Neural crest cell (in vitro differentiated cells): ENCODE measurements at places on chromosomes 4 and X. TPM values are rescaled to one million over a fixed set of nuclear protein-coding genes. Genes with fewer than 3 reads are reported as not detected.

Gene ANKRD17
- 87.9 and 91.3 TPM in 2 replicates for total RNA-seq

Gene TSC22D3
- 22.3 and 23.2 TPM in 2 replicates for total RNA-seq

Gene PDCL2
- total RNA-seq = not detected in 2 replicates

Gene PHKA1
- 10.1 and 10.2 TPM in 2 replicates for total RNA-seq

Gene FDCSP
- not detected in 2 replicates for total RNA-seq

Gene FAM47A
- total RNA-seq = not detected in 2 replicates

DNA sequence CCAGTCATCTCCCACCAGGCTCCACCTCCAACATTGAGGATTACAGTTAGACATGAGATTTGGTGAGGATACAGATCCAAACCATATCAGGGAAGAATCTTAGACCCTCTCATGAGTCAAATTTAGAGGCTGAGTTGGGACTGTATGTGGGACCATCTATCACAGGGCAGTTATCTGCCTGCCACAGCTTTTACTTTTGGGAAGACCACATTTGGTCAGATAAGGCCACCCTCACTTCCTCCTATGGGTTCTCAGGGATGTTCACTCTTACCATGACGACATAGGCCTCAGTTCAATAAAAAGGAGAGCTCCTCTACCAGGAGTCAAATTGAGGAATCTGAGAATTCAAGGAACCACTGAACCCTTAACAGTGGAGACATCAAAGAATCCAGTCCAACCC lies 2.1 kb downstream of the MAGEB2 start:
- no peaks in the 10 kb centered on the region for H3K4me1 ChIP-seq
- H3K27ac ChIP-seq = no peak overlapping the region
- no peaks in the 10 kb centered on the region for H3K36me3 ChIP-seq

GRCh38 chr4:80231180-80231579 lies 33.9 kb downstream of the PRDM8 start:
- DNase-seq = no peak
- H3K36me3 ChIP-seq = no peaks in the 10 kb centered on the region
- no peaks in the 10 kb centered on the region for H3K4me1 ChIP-seq
- no peak overlapping the region for H3K27ac ChIP-seq
- no peak overlapping the region for H3K4me3 ChIP-seq
- peaks cover 75% of the 10 kb centered on the region for H3K27me3 ChIP-seq

GRCh38 chrX:39652336-39652735 lies 445.4 kb downstream of the BCOR start:
- no peak for DNase-seq
- no peak overlapping the region for H3K27ac ChIP-seq
- H3K27me3 ChIP-seq = no peaks in the 10 kb centered on the region
- peaks cover 29% of the 10 kb centered on the region for H3K4me1 ChIP-seq

DNA sequence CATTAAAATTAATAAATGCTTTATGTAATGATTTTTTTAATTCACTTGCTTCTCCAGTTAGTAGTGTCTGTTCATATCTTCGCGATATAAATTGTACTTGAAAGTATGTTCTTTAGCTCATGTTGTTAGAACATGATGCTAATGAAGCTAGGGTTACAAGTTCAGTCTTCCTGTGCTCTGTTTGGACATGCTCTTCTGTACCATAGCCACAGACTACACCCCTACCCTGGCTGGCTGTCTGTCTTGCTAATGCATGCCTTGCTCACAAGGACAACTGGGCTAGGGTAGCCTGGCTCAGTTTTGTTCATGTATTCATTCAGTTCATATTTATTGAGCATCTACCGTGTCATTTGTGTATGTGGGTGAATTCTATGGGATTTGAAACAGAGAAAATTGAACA lies 50.8 kb upstream of the MTMR1 start:
- H3K4me1 ChIP-seq = peaks cover 10% of the 10 kb centered on the region
- no peak overlapping the region for H3K4me3 ChIP-seq
- no peaks in the 10 kb centered on the region for H3K27me3 ChIP-seq

DNA sequence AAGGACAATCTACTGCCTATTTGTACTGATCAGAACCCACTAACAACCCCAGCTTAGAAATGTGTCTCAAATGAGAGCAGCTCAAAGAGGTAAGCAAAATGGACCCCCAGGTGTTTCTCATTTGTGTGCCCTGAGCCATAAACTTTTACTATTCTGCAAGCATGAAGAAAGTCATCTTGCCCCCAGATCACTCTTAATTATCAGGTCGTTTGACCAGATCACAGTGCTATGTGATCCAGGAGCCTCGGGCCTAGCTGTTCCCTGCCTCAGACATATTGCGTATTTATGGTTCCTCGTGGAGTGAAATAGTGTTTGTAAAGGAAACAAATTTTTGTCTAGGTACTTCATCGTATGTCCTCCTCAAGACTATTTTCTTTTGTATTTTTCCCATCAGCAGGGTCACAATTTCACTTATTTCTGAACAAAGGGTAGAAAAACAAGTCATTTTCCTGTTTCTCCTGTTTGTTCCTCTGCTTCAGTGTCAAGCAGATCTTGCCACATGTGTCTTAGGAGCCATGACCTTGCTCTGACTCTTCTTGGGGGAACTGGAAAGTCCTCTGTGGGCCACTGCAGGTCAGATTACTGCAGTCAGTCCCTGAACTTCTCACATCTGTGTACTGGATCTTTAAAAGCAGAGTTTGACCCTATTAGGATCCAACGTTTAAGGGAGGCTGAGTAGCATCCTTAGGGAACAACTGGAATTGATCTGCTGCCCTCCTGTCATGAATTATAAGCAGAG lies 194.9 kb downstream of the PALLD start:
- H3K36me3 ChIP-seq = no peaks in the 10 kb centered on the region
- H3K27ac ChIP-seq = no peak overlapping the region
- no peak for DNase-seq
- H3K27me3 ChIP-seq = no peaks in the 10 kb centered on the region

GRCh38 chr4:85153221-85153620 lies 186.7 kb upstream of the WDFY3 start:
- no peak overlapping the region for H3K4me3 ChIP-seq
- no peaks in the 10 kb centered on the region for H3K27me3 ChIP-seq
- no peaks in the 10 kb centered on the region for H3K4me1 ChIP-seq
- H3K27ac ChIP-seq = no peak overlapping the region

GRCh38 chr4:84481077-84481859 lies 17.8 kb downstream of the NKX6-1 start:
- peaks cover 29% of the 10 kb centered on the region for H3K4me1 ChIP-seq
- peaks cover 2% of the 10 kb centered on the region for H3K36me3 ChIP-seq
- H3K27me3 ChIP-seq = peaks cover 86% of the 10 kb centered on the region
- no peak for DNase-seq
- H3K4me3 ChIP-seq = peak overlapping the region; percentile 64

DNA sequence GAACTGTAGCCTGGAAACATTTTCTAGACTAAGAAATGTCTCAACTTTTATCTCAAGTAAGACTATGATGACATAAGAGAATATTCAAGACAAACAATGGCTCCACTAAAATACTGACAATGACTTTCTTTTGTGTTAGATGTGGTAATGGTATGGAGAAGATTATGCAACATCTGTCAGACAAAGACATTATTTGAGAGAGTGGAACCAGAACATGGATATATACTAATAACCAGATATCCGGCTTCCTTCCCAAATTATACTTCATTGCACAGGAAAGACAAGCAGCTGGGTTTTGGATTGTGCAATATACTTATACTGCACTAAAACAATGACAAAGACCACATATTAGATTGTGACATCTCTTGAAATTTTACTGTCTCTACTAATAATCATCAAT lies 290.8 kb upstream of the GIMD1 start:
- H3K27me3 ChIP-seq = no peaks in the 10 kb centered on the region
- no peak overlapping the region for H3K4me3 ChIP-seq
- no peaks in the 10 kb centered on the region for H3K4me1 ChIP-seq
- no peak overlapping the region for H3K27ac ChIP-seq
- DNase-seq = no peak
- no peaks in the 10 kb centered on the region for H3K36me3 ChIP-seq

DNA sequence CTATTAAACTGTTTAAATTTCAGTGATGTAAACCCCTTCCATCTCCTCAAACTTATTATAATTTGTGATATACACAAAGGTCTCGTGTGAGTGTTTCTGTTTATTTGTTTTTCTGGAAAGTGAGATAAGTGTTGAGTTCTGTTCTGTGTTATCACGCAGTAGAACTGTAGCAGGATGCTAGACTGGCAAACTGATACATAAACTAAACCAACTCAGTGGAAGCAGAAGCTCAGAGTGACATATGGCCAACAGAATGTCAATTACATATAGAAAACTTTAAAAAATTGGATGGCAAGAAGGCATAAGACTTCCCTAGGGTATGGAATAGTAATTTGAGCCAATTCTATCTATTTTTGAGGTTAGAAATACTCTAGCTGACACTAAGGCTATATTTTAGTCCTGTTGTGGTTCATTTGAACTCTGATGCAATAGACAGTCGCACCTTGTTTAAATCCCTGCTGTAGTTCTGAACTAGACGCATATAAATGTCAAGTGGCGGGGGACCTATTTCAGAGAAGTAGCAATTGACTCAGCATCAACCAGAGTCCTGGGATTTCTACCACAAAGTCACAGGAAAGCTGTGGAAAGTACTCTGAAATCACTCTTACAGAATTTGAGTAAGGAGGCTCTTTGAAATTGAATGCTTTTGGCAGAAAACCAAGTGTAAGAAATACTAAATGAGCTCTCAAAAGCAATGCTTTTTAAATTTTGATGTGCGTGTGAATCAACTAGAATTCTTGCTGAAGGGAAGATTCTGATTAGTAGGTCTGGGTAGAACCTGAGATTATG lies 294.4 kb downstream of the INPP4B start:
- no peak for DNase-seq
- peaks cover 17% of the 10 kb centered on the region for H3K4me1 ChIP-seq
- no peaks in the 10 kb centered on the region for H3K36me3 ChIP-seq
- H3K4me3 ChIP-seq = no peak overlapping the region

GRCh38 chrX:16196829-16197228 lies 29.5 kb downstream of the MAGEB17 start:
- no peak for DNase-seq
- no peak overlapping the region for H3K4me3 ChIP-seq
- H3K4me1 ChIP-seq = peaks cover 4% of the 10 kb centered on the region
- no peaks in the 10 kb centered on the region for H3K36me3 ChIP-seq
- H3K27ac ChIP-seq = no peak overlapping the region

DNA sequence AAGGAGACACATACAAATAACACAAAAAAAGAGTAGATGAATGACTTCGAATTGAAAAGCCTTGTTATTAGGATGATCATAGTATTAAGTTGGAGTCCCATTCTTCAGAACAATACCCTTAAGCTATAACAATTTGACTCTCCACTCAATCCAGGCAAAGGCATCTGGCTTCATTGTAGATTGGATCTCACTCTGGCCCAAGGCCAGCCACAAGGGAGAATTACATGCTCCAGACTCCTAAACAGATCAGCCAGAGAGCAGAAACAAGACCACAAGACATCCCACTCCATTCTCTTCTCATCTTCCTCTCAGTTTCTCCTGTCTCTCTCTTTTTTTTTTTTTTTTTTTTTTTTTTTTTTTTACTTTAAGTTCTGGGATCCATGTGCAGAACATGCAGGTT lies 213.9 kb downstream of the DHX15 start:
- no peak overlapping the region for H3K4me3 ChIP-seq
- H3K27ac ChIP-seq = no peak overlapping the region
- no peaks in the 10 kb centered on the region for H3K4me1 ChIP-seq
- no peak for DNase-seq

GRCh38 chr4:121771869-121772268 lies 6.9 kb upstream of the SMIM43 start:
- H3K4me3 ChIP-seq = no peak overlapping the region
- no peak for DNase-seq
- no peak overlapping the region for H3K27ac ChIP-seq
- no peaks in the 10 kb centered on the region for H3K4me1 ChIP-seq
- peaks cover 59% of the 10 kb centered on the region for H3K27me3 ChIP-seq

DNA sequence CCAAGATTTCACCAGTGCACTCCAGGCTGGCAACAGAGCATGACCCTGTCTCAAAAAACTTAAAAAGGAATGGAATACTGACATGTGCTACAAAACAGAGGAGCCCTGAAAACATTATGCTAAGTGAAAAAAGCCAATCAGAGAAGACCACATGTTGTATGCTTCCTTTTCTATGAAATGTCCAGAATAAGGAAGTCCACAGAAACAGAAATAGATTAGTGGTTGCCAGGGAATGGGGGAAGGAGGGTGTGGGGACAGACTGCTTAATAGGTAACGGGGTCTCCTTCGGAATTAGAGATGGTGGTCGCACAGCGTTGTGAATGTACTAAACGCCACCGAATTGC lies 30.1 kb upstream of the KIAA0232 start:
- DNase-seq = no peak
- H3K27me3 ChIP-seq = no peaks in the 10 kb centered on the region
- H3K36me3 ChIP-seq = no peaks in the 10 kb centered on the region
- peaks cover 31% of the 10 kb centered on the region for H3K4me1 ChIP-seq

GRCh38 chrX:24339911-24340310 lies 20.5 kb upstream of the SUPT20HL1 start:
- no peaks in the 10 kb centered on the region for H3K4me1 ChIP-seq
- no peak overlapping the region for H3K4me3 ChIP-seq
- H3K27me3 ChIP-seq = peaks cover 37% of the 10 kb centered on the region
- H3K27ac ChIP-seq = no peak overlapping the region
- DNase-seq = no peak

DNA sequence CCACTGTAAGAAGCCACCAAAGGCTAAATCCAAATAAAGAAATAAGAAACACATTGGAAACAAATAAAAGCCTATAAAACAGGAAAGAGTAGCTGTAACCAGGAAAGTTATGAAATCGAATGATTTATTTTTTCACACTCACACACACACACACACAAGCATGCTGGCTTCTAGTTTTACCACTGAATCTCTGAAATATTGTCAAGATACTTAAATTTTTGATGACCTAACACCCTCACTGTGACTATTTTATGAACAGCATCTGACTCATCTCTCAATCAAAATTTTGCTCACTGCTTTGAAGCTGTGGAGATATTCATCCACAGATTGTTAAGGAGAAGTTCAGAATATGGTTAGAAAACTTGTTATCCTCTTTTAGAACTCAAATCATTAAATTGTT lies 13.9 kb upstream of the GABRB1 start:
- H3K27ac ChIP-seq = no peak overlapping the region
- no peak overlapping the region for H3K4me3 ChIP-seq
- no peaks in the 10 kb centered on the region for H3K36me3 ChIP-seq
- H3K27me3 ChIP-seq = peaks cover 23% of the 10 kb centered on the region
- DNase-seq = no peak
- H3K4me1 ChIP-seq = no peaks in the 10 kb centered on the region

- H3K36me3 ChIP-seq = no peaks in the 10 kb centered on the region
- no peak for DNase-seq
- H3K4me1 ChIP-seq = no peaks in the 10 kb centered on the region
- H3K27me3 ChIP-seq = no peaks in the 10 kb centered on the region
Observed at GRCh38 chrX:125622899-125623298, 303.2 kb downstream of the TEX13C start.

GRCh38 chr4:1241936-1242505 lies 6.9 kb downstream of the CTBP1 start:
- H3K27ac ChIP-seq = no peak overlapping the region
- peaks cover 5% of the 10 kb centered on the region for H3K36me3 ChIP-seq
- H3K4me1 ChIP-seq = peaks cover 20% of the 10 kb centered on the region
- DNase-seq = no peak
- H3K4me3 ChIP-seq = no peak overlapping the region
- no peaks in the 10 kb centered on the region for H3K27me3 ChIP-seq

DNA sequence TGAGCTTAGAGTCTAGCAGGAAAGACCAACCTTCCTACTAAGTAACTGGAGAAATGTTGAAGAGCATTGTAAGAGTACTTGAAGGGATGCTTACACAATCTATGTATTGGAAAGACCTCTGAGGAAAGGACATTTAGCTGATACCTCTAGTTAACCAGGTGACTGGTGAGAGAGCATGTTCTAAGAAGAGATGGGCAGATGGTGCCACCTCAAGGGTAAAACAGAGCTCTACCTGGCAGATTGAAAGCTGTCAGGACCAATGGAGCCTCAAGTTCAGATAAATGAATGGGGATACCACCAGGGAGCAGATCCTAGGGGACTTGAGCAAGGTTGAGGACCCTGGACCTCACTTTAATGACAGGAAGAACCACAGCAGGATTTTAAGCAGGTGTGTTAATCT lies 196.4 kb downstream of the QDPR start:
- no peaks in the 10 kb centered on the region for H3K27me3 ChIP-seq
- H3K27ac ChIP-seq = no peak overlapping the region
- no peaks in the 10 kb centered on the region for H3K4me1 ChIP-seq
- no peak overlapping the region for H3K4me3 ChIP-seq
